ENCODE measurements at places on chromosomes 2 and 18.

- no peak for DNase-seq
These were observed 17.7 kb upstream of the CNDP1 start for GRCh38 chr18:74516271-74517235.

DNA sequence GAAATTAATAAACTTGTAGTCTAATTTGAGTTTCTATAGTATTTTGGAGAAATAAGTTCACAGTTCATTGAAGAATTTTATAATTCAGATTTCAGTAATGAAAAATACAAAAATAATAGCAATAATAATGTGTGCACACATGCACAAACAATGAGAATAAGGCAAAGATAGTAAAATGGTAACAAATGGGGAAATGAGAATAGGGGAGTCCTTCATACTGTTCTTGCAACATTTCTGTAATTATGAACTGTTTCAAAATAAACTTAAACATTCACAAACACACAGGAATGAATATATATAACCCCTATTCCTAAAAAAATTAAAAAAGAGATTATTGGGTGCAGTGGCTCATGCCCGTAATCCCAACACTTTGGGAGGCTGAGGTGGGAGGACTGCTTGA, 63.9 kb downstream of the SPRED2 start:
- no peak for DNase-seq

DNA sequence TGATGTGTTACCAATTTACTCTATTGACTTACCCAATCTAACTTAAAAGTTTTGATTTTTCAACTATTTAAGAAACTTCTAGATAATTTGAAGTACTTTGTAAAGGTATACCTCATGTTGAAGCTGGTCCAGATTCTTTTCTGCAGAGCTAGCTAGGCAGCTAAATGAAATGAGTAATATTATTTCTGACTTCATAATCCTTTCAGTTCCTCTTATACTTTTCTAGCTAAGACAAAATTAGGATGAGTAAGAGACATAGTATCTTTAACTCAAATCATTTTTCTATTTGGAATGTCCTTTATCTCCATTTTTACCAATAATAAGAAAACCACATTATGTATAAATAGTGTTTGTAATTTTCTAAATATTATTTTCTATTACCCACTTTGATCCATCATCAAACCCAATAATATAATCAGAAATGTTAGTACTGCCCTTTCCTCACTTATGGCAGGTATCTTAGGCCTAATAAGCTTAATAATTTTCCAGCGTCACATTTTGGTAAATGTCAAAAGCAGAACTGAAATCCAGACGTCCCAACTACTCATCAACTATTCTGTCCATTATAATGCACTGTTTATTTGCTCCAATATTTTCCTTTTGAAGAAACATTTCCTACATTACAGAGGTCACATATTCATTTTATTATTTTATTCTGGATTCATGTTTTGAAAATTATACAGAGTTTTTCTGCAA, 456.6 kb downstream of the THSD7B start:
- no peak for DNase-seq

DNA sequence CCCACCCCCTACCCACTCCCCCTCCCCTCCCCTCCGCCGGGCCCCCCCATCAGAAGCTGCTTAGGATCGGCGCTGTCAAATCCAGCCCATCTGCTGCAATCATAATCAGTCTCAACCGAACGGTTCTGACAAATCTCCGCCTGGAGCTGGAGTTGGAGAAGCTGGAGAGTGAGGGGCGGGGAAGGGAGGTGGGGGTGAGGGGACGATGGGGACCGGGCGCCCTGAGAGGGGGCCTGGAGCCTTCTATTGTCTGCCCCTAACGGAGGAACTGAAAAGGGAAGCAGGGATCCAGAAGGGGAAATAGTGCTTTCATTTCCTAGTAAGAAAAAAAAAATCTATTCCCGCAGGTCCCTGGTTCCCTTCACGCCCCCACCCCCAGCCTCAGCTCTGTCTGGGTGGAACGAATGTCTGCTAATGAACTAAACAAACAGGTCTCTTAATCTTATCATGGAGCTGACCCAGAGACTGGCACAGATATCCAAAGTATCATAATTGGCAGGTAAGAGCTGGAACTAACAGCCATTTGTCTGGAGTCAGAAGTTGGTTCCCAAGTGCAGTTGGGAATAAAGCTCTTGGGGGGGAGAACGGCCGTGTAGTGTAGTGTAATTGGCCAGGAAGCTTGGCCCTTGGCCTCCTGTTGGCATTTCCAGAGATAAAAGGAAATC, 301.2 kb downstream of the NCKAP5 start:
- DNase-seq, result no peak

DNA sequence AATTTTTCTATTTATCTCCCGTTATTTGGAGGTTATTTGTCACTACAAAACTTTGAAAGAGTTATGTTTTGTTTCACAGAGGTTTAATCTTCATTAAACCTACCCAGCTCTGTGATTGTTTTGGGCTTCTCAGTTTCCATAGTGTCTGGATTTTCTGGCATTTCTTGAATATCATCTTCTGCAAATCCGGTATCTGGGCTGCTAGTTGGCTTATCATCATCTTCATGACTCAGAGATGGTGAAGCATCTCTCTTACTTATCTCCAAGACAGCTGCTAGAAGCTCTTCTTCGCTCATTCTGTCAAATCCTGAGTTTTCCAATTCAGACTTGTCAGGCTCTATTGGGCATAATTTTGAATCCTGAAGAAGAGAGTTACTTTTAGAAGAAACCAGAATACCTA, 55.6 kb downstream of the VIL1 start:
- DNase-seq, result no peak

- DNase-seq, result no peak
These were observed 8.5 kb upstream of the SP140L start for GRCh38 chr2:230318190-230319121.

GRCh38 chr2:216654528-216655052, 21.4 kb downstream of the IGFBP2 start:
- DNase-seq, result no peak

Measured in H4 (cell line).